ENCODE measurements at places on chromosomes 16 and 17.

GRCh38 chr16:1870365-1871082 is 1.4 kb downstream of the MEIOB start:
- DNase-seq: no peak

- DNase-seq: no peak
These were observed 9.9 kb downstream of the LGALS3BP start for GRCh38 chr17:78969865-78970264.

DNA sequence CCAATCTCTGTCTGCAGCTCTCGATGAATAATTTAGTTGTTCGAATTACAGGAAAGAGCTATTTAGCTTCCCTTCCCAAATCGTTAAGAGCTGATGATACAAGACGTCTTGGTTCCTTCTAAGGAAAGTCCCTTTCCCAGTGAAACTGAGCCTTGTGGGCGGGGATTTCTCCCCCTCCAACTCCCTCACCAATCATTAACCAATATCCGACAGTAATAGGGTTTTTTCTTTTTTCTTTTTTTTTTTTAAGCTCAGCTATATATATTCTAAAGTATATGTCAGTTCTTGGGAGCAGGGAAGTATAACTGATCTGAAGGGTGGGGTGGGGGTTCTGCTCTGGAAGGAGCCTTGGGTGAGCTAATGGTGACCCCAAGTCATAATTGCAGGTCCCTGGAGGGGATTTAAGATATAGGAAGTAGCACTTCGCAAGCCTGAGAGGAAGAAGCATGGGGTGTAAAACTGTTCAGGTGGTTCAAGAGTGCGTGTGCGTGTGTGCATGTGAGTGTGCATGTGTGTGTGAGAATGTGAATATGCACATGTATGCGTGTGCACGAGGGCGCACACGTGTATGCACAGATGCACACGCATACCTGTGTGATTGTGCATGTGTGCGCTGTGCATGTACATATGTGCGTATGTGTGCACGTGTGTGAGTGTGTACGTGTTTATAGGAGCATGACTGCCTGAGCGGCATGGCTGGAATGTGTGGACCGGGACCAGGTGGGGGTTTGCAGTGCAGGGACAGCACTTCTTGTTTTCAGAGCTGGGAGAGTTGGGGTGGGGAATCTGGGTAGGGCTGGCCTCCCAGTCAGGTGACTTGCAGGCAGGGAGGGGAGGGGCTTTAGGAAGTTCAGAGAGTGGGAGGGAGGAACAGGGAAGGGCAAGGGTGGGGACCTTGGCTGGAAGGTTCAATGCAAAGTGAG is 42.7 kb downstream of the SOCS3 start:
- peak; percentile 41 for DNase-seq

- no peak for DNase-seq
These were observed 28.7 kb downstream of the CCR7 start for GRCh38 chr17:40536295-40537171.

DNA sequence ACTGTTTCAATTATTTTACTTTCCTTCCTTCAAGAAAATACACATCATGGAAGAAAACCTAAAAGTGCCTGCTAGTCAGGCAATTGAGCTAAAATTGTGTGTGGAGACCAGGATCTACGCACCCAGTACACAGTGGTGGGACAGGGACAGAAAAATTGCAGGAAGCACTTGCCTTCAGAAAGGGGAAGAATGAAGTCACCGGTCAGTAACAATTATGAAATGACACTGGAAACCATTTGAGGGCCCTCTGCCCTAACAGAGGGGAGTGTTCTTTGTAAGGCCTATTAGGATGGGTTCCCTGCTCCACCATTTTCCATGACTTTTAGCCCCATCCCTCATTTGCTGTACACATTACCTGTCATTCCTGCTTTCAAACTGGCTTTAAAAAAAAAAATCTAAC is 4.5 kb upstream of the PHAF1 start:
- DNase-seq: no peak

GRCh38 chr16:50765260-50765659 is 23.4 kb downstream of the CYLD start:
- DNase-seq: no peak

DNA sequence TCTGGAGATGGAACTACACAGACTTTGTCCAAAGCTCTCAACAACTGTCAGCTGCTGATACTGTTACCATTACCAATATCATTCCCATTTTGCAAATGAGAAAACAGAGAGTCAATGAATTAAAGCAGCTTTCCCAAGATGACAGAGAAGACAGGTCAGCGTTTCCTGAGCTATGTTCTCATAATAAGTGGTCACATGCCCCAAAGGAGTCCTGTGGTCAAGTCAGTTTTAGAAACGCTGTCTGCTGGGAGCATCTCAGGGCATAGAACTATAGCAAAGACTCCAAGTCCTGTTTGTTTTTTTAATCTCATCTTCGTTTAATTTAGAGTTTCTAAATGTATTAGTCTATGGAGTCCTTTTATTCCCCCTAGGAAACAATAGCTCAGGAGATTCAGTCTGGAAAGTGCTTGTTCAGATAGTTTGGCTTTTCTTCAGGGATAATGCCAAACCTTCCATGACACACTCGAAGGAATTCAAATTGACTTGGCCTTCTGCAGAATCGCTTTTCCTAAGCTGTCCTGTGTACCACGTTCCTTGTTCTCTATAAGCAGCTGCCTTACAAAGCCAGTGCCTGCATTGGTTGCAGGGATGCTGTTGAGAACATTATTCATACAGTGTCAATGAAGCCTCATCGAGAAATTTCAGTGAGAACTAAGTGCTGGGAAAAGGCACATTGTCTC is 12.1 kb downstream of the CCDC42 start:
- DNase-seq: no peak

- no peak for DNase-seq
These were observed 412.0 kb downstream of the SHISA9 start for GRCh38 chr16:13313351-13313750.

DNA sequence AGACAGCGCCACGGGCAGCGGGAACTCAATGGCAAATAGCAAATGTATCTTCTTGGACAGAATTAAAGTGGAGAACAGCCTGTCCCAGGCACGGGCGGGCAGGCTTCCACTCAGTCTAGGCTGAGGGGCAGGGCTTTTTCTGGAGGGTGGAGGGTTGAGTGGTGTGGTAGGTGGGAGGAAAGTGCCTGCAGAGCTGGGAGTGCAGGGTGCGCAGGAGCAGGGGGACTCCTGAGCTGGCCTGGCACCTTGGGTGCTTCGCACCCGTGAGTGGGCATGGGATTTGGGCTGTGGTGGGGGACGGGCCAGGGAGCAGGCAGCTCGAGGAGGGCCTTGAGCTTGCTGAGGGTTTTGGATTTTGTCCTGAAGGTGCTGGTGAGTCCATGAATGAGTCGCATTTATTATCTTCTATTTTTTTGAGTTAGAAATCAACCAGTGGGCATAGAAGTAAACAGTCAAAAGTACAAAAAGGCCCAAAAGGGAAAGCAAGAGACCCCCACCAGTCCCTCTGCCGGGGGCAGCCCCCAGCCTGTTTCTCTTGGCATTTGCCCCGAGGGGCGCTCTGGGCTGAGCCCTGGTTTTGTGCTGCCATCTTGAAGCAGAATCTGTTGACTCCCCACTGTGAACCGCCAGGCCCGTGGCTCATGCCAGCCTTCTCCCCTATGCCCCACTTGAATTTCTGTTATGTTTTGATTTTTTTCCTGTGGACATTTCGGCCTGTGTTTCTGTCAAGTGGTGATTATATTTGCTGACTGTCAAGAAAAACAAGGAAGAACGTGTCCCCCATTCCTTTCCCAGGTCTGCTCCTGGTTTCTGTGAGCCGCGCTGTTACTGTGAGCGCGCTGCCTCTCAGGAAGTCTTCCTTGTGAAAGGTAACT is 8.2 kb downstream of the ADORA2B start:
- no peak for DNase-seq

DNA sequence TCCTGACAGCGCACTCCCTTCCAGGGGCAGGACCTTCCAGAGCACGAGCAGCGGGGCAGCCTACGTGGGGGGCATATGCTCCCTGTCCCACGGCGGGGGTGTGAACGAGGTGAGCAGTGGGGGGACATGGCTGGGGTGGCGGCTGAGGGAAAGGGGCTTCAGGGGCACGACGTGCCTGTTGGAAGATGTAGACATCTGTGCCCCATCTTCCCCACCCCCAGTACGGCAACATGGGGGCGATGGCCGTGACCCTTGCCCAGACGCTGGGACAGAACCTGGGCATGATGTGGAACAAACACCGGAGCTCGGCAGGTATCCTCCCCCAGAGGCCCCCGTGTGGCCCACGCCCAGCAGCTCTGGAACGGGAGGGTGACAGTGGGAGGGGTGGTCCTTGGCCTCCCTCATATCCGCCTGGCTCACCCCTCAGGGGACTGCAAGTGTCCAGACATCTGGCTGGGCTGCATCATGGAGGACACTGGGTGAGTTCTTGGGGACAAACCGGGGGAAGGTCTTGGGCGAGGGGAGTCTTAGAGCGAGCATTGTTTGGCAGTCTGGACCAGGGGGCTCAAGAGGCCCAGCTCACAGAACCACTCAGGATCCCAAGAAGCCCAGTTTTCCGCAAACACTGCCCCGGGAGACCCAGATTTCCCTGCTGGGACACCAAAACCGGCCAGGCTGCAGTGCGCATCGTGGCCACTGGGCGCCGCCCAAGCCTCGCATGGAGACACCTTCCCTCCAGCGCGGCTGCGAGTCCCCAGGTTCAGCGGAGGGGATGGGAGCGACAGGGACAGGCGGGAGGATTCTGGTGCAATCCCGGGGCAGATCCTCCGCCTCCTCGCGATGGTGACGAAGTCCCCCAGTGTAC is 15.7 kb downstream of the ADAM11 start:
- DNase-seq: peak; percentile 94

- DNase-seq: no peak
These were observed 3.1 kb upstream of the SOX9 start for GRCh38 chr17:72117535-72118334.

- no peak for DNase-seq
These were observed 9.8 kb downstream of the CCDC42 start for GRCh38 chr17:8734876-8735275.

Measured in NCI-H82 (cell line).